NCI-H446 (cell line): ENCODE measurements at places on chromosomes 13 and 19.

DNA sequence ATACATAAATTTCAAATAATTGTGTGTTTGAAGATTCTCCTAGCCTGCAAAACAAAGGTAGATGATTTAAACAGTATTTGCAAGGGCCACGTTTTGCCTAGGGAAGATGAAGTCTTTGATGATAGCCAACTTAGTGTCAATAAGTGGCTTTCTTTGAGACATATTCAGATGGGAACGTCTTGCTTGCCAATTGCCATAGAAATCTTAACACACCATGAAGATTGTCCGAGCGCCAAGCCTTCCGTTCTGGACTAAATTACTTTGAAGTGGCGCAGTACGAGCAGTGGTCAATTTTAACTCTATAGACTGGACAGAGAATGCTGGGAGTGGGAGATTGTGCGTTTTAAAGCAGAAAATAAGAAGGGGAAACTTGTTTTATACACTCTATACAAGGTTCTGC, 9.9 kb downstream of the ZIC5 start:
- no peak for DNase-seq

GRCh38 chr19:5341448-5341820, 822 bp upstream of the PTPRS start:
- no peak for DNase-seq

DNA sequence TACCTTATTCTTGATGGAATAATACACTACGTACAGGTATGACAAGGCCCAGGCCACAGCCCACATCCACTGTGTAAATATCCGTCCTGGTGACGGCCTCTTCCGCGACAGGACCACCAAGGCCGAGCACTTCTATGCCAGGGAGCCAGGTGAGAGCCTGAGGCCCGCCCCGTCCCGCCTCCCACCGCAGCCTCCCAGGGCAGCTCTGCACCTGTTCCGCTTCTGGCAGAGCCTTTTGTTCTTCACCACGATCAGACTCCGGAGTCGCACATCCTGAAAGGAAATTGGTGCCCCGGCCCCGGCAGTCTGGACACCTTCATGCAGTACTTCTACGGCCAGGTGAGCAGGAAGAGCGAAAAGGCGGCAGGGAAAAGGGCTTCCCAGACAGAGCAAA, 10.6 kb upstream of the ZNF358 start:
- DNase-seq: no peak

- DNase-seq: no peak
Measured at GRCh38 chr19:21460686-21461085, 44.7 kb upstream of the ZNF429 start.

DNA sequence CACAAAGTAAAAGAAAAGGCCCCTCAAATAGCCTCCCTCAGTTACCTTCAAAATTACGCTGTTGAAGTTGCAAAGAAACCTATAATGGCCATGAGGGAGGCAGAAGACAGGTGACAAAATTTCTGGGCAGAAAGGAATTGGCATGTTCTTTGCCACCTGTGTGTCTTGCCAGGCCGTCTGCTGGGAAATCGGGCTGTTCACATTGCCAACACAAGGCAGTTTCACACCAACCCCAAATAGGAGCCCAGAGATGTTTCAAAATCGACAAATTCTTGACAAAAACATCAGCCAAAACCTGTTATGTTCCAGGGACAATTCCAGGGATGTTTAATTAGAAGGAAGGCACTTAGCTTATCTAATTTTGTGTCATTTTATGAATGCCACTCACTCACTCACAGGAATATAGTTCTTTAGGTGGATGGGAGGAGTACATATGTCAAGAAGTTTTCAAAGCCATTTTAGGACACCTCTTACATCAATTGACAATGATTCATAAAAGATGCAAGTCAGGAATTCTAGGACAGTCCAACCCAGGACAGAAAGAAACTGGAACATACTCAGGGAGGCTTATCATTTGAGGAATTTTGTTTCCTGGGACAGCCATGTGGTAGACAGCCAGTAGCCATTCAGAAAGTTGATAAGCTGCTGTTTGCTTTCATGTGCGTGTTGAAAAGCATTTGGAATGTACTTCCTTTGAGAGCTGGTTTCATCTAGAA, 164.5 kb downstream of the RGCC start:
- no peak for DNase-seq

DNA sequence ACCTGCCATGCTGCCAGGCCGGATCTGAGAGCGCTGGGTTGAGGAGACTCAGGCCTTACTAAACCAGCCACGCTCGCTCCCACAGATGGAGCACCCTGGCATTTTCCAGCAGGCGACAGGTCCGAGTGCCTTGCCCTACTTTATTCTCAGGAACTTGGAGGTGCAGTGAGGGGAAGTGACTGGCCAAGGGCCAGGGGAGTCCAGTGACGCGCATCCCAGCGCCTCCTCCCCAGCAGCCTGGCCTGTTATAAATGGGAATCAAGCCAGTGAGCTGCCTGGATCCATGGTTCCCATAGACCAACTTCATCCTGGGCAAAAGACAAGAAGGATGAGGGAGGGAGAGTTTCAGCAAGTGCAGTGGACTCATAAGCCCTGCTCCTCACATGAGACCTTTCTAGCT, 35.5 kb downstream of the TMED1 start:
- no peak for DNase-seq

DNA sequence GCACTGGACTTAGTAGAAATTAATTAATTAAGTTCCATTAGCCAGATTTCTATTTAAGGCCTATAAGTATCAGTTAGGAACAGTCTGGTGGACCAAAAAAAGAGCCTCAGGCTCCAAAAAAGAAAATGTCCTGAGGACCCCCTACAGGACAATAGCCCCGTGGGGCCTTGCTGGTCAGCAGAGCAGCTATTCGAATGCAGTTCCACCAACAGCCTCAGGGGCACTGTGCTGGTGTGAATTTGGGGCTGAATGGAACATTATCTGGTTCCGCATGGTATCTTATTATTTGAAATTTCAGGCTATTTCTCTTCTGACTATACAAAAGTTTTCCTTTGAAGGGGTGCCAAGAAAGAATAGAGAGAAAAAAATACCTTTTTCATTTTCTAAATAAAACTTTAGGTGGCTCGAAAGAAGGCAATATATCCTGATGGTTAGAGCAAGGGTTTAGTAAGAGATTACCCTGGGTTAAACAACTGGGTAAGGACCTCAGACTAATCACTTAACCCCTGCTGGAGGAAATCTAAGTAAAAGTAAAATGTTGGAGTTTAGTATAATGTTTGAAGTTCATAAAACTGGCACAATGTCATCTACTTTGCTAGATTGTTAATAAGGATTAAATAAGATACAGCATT, 147.2 kb downstream of the MIPEP start:
- no peak for DNase-seq

GRCh38 chr13:80618781-80619180, 277.9 kb upstream of the SPRY2 start:
- no peak for DNase-seq

GRCh38 chr19:47786566-47786965, 8.1 kb downstream of the SELENOW start:
- no peak for DNase-seq

GRCh38 chr19:4473011-4473762, 1.1 kb downstream of the HDGFL2 start:
- DNase-seq: no peak

DNA sequence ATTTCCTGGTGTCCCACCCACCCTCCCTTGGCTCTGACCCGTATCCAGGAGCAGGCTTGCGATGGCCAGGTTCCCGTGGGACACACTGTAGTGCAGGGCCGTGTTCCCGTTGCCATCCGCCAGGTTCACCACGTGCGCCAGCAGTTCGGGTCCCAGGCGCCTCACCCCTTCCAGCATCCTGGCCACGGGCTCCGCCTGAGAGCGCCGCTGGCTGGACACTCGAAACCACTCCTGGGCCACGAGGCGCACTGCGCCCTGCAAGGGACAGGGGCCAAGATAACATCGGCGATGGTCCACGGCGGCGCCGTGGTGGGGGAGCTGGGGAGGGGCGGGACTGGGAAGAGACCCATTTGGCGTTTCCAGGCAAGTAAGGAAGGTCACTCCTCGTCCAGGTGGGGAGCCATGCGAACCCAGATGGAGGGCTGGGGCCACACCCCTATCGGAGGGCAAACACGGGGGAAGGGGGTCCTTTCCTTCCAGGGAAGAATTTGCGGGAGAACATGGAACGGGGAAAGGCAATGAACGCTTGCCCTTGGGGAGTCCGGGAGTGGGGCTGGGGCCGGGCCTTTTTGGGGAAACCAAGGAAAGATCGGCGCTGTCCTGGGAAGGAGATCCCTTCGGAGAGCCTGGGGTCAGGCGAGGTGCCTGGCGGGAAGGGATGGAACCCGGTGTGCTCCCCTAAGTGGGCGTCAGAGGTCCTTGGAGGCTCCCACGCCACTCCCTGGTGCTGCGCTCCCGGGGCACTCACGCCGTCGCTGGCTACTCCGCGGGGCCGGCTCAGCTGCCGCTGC, 9.9 kb downstream of the KANK3 start:
- no peak for DNase-seq

DNA sequence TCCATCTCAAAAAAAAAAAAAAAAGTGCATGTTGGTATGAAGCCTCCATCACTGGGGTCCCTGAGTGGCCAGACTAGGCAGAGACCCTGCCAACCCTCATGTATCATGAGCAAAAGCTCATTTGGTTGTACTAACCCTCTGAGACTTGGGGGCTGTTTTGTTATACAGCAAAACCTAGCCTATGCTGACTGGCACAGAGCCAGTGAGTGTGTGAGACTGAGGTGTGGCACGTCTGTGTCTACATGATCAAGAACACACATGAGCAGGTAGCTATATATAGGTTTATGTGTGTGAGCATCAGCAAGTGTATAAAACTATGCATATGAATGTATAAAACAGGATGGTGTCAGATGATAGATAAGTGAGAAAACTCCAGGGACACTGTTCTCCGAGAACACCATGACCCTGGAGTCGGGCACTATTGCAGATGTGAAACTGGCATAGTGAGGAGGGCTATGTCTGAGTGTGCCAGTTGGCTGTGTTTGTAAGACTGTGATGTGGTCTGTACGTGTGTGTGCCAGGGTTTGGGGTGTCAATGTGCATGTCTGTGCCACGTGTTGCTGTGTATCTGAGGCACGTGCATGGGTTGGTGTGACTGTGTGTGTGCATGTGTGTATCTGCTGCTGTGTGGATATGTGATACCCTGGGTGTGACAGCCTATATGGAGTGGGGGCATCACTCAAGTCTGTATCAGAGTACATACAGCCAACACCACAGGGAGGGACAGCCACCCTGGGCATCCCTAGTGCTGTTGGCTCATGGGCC, 44.5 kb downstream of the OLFM2 start:
- DNase-seq: no peak

DNA sequence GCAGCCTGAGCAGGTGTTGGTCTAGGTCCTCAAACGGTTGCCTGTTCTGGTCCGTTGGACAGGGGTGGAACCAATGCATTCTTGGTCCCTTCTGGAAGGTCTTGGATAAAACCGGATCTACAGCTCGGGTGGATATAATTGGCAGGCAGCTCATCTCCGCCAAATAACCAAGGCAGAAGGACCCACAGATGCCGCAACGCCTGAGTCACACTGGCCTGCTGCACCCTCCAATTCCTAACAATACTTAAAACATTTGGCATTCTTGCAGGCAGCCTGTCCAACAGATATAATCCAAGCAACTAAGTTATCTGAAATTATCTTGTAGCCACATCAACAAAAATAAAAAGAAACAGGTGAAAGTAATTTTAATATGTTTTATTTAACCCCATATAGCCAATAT, 59.0 kb upstream of the FGF14 start:
- peak; percentile 62 for DNase-seq

DNA sequence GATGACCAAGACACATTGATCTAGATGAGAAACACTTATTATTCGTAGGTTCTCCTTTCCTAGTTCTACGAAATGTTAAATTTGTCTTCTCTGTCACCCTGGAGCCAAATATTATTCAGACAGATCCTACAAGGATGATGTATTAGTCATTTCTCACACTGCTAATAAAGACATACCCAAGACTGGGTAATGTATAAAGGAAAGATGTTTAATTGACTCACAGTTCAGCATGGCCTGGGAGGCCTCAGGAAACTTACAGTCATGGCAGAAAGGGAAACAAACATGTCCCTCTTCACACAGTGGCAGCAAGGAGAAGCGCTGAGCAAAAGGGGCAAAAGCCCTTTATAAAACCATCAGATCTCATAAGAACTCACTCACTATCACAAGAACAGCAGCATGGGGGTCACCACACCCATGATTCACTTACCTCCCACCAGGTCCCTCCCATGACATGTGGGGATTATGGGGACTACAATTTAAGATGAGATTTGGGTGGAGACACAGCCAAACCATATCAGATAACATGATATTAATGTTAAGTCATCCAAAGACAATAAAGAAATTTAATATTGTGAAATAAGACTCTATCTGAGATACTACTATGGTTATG, 1248.8 kb upstream of the SLC10A2 start:
- no peak for DNase-seq
